Fibroblast of upper back skin (primary cell): ENCODE measurements at places on chromosomes 6 and 20.

GRCh38 chr20:23889775-23890187 lies 10.2 kb upstream of the CST5 start:
- DNase-seq: peak; percentile 26

GRCh38 chr6:110395221-110395620 lies 20.2 kb downstream of the DDO start:
- DNase-seq: no peak

DNA sequence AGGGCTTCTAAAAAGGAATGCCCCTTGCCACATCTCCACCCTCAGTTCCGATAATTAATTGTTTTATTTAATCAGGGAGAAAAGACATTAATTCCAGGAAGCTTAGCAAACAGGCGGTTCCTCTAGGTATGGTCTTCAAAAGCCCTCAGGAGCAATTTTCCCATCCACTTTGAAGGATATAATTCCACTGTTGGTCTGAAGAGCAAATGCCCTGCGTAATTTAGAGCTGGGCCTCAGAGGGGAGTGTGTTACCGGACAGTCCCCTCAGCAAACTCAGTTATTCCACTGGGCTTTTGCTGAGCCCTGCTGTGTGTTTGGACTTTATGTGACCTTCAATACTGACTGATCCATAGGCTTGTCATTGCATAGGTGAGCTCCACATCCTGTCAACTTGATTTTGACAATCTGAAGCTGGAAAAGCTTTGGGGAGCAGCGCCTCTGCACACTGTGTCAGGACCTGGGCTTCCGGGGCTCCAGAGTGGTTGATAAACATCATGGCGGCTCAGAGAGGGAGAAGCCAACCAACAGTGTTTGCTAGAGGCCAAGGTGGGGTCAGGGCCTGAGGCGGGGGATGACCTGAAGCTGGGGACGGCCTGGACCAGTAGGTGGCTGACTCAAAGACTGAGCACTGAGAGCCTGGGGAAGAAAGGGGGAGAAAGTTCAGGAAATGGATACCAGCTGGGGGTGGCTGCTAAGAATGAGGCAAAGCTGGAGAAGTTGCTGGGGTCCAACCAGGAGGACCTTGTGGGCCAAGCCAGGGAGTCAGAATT lies 43.5 kb downstream of the PPP1R14C start:
- no peak for DNase-seq

GRCh38 chr6:138440296-138440695 lies 36.3 kb downstream of the HEBP2 start:
- DNase-seq: no peak

GRCh38 chr6:40352006-40352405 lies 235.2 kb downstream of the LRFN2 start:
- peak; percentile 33 for DNase-seq

DNA sequence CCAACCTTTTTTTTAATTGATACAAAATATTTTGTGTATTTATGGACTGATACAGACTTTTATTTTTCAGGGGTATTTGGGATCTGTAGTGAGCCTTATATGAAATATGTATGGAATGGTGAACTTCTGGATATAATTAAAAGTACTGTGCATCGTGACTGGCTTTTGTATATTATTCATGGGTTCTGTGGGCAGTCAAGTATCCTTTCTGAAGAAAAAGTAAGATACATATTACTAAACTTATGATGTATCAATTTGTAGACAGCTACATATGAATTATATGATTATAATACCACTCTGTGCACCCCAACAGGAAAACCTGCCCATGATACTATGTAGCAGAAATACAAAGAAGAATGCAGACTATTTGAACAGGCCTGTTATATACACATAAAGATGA lies 47.2 kb downstream of the FIG4 start:
- DNase-seq: peak; percentile 84

GRCh38 chr6:2542101-2542857 lies 208.4 kb downstream of the MYLK4 start:
- DNase-seq: no peak

DNA sequence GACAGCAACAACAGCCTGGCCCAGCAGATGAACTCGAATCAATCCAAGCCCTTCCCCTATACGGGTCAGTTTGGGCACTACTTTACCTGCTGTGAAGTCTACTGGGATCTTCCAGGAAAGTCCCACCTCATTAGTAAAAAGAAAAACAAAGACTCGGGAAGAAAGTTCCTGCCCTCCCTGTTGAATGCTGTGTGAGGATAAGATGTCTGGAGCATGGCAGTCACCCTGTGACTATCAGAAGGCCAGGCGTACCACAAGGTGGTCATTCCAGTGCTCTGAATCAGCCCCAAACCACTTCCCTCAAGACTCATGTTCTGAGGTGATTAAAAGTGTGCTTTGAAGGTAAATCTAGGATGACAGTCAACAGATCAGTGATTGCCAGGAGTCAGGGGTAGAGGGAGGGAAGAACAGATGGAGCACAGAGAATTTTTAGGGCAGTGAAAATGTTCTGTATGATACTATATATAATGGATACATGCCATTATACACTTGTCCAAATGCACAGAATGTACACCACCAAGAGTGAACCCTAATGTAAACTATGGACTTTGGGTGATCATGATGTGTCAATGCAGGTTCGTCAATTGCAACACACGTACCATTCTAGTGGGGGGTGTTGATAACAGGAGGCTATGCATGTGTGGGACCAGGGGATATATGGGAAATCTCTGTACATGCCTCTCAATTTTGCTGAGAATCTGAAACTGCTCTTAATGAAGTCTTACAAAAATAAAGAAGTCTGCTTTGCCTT lies 14.7 kb downstream of the FKBP1A start:
- no peak for DNase-seq

DNA sequence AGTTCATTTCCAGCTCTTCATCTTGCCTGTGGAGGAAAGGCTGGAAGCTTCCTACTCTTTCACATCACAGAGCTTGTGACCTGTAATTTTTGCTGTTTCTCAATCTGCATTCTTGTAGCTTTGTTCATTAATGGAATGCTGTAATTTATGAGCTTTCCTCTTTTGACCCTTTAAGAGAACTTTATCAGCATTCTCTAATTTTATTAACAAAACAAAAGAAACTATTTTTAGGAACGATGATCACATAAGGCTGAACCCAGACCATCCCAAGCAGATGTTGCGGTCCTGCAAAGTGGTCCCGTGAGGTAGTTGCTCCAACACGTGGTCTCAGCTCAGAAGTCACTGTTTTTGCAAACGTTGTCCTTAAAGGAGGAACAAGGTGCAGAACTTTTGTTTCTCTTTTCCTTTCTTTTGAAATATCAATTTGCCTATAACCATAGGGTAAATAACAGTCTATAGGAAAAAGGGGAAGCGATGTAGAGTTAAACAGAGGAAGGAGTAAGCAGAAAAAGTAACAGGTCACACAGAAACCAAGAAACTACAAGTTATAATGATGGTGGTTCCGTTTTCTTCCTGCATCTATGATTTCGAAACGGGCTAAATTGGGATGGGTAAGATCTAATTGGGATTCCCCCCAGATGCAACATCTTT lies 121.3 kb upstream of the PHACTR1 start:
- DNase-seq: peak; percentile 73

- DNase-seq: no peak
Measured at GRCh38 chr20:11311659-11312224, 606.0 kb upstream of the BTBD3 start.

DNA sequence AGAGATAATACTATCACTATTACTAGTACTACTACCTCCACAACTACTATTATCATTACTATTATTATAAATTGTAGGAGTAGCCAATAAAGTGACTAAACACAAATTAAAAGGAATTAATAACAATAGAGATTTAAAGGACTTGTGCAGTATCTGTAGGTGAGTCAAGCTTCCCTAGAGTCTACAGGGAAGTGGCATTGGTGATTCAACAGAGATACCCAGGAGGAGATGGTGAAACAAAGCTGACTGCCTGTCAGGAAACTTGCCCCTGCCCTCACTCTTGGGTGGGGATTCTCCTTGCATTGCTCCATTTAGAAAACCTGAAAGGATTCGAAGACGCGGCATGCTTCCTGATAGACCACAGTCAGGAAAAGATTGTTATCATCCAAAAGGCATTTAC lies 23.3 kb upstream of the BCLAF1 start:
- no peak for DNase-seq

DNA sequence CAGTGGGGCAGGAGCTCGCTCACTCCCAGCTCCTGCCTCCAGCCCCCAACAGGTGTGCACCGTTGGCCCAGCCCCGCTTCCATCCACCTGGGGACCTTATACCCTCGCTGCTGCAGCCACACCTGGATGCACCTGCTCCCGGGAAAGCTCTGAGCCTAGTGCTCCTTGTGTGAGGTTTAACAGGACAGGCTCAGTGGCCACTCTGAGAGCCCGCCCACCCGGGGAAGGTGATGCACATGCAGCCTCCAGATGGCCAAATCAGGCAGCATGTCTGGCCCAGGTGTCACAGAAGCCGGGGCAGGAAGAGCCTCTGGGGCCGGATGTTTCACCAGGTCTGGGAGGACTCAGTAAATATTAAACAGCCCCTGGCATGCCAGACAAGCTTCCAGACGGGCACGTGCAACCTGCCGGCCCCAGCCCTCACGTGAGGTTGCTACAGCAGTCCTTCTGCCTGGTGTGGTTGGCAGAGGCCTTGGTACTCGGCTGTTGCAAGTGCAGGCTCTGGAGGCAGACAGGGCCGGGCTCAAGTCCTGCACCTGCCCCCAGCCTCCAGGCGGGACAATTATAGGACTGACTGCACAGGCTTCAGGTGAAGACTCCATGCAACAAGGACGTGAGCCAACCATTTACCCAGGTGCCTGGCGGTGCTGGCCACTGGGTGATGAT lies 66.9 kb downstream of the RIPOR3 start:
- no peak for DNase-seq

- peak; percentile 93 for DNase-seq
Measured at GRCh38 chr6:139820210-139820609, 445.8 kb upstream of the CITED2 start.

- DNase-seq: no peak
Measured at GRCh38 chr6:169115632-169116031, 138.0 kb downstream of the THBS2 start.

GRCh38 chr20:63847237-63848002 lies 13.9 kb upstream of the ABHD16B start:
- DNase-seq: peak; percentile 17

GRCh38 chr20:43925215-43925614 lies 10.6 kb downstream of the TOX2 start:
- DNase-seq: no peak

GRCh38 chr6:2535506-2535905 lies 215.2 kb downstream of the MYLK4 start:
- DNase-seq: no peak

DNA sequence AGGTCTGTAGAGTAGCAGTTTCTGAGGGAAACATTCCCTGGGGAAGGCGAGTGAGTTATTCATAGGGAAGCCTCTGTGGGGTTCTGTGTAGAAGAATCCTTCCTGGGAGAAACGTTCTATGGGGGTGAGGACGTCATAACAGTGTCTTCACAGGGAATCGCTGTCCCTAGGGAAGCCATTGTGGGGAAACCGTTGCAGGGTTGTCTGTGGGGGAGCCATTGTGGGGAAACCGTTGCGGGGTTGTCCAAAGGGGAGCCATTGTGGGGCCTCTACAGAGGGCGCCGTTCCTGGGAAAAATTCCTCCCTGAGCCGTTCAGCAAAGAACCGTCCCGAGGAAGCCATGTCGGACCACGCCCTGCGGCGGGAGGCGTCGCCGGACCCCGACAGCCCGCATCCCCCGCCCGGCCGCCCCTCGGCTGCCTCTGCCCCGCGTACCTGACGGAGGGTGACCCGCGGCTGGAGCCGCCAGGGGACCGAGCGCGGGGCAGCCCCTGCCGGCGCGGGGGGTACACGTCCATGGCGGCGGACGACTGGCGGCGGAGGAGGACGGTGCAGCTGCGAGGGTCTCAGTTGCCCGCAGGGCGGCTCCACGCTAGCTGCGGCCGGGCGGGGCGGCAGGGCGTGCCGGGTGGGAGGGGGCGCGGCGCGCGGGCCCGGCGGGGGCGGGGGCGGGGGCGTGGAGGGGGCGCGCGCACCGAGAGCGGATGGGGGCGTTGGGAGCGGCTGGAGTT lies at the start of gene DNAAF9:
Gene DNAAF9 (minus strand): TSS at position 630 of the 731 bp plus-strand sequence. CDS start 112 bp downstream, at position 518.
- DNase-seq: peak; percentile 51

GRCh38 chr6:34098045-34098936 lies 47.6 kb downstream of the GRM4 start:
- DNase-seq: no peak

GRCh38 chr20:19115581-19115980 lies 96.9 kb upstream of the SLC24A3 start:
- no peak for DNase-seq

DNA sequence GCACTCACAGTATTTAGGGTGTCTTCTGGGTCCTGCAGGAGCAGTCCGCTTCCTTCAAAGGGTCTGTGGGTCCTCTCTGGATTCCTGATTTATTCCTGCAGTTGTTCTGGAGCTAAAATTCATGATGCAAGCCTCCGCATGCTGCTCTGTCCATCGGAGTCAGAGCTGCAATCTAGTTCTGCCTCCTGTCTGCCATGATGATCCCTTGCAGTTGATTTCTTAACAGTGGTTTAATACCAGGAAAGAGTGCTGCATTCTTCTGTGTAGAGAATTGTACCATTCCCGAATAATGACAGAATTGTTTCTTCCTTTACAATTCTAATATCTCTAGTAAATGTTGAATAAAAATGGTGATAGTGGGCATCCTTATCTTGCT lies 72.0 kb upstream of the B3GAT2 start:
- DNase-seq: no peak

DNA sequence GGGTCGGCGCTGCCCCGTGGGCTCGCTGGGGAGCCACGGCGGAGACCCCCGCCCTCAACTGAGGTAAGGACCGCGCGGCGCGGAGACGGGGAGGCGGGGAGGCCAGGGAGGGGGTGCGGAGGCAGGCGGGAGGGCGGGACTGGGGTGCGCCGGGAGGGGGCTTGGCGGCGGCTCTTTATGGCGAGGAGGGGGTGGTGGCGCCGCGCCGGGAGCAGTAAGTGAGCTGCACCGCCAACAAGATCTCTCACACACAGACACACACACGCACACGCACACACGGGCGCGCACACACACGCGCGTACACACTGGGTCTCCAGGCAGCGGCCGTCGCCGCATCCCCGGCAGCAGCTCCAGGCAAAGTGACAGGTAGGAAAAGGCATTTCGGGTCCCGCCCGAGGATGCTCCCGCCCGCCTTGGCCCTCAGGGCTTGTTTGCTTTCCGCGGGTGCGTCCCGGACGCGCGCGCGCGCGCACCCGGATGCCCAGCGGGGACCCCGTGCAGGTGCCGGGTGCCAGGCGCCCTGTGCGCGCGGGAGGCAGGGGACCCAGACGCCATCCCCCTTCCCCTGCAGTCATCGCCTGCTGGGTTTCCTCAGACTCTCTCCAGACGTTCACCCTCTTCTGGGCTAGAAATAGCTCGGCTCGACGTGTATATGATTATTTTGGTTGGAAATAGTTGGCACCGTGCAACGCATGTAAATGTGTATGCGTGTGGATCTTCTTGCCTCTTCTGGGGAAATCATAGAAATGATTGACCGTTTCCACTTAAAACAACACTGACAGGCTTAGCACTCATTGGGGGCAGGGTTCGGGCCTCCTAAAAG lies at the start of gene PLCB4:
Gene PLCB4 (plus strand): TSS at position 247 of the 823 bp plus-strand sequence. CDS start 238,728 bp downstream, outside the sequence.
- peak; percentile 38 for DNase-seq

- DNase-seq: no peak
Measured at GRCh38 chr20:60283281-60283680, 325.1 kb downstream of the CDH26 start.

DNA sequence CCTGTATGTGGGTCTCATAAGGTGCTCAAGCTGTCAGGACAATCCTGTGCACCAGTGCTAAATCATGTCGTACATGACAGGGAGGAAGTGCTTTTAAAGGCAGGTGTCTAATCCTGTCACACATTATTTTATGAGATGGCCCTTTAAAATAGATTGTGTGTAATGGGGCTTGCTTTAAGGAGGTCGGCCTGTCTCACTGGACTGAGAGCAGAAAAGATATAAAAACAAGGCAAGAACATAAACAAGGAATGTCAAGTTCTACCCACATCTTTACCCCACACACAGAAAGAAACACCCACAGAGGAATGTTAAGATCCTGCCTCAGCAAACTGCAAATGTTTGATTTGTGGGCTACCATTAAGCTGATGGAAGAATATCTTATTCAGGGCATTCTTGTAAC lies 279.0 kb downstream of the FOXA2 start:
- DNase-seq: no peak
